Epithelial cell of esophagus (primary cell): ENCODE measurements at places on chromosomes 1 and 21.
A peak's percentile ranks its signal among the peaks of the same experiment; 100 is the strongest.

DNA sequence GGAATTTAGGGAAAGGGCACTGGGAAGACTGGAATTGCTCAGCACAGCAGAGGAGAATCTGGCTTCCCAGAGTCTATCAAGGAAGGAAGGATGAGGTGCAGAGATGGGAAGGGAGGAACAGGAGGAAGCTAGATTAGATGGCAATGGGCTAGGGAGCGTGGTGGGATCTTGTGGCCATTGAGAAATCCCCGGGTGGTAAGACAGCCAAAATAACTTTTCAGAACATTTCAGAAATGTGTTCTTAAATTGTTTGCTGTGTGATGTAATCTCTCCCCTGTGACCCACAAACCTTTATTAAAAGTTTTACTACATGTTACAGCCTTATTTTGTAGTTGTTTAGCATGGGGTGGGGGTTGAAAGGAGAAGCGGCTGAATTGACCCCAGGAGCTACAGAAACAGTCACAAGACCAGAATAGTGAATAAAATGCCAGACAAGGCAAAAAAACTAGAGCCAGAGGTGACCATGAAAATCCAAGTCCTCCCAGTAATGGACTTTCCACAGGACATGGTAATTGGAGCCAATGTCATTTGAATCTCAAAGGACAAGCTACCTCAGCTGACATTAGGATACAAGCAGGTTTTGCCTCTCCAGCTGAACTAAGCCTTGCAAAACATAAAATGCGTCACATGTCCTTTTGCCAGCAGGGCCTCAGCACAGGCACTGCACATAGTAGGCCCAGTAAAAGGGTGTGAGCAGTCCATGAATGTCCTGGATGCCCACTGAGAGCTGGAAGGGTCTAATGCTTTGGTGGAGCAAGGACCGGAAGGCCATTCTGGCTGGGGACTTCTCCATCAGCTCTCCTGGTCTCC is 980 bp upstream of the AHCYL1 start:
- DNase-seq, result no peak

- DNase-seq, result no peak
These were observed 144.7 kb upstream of the ADGRL4 start for GRCh38 chr1:79151006-79151796.

- no peak for DNase-seq
These were observed 18.6 kb downstream of the TMEM81 start for GRCh38 chr1:205065666-205066065.

DNA sequence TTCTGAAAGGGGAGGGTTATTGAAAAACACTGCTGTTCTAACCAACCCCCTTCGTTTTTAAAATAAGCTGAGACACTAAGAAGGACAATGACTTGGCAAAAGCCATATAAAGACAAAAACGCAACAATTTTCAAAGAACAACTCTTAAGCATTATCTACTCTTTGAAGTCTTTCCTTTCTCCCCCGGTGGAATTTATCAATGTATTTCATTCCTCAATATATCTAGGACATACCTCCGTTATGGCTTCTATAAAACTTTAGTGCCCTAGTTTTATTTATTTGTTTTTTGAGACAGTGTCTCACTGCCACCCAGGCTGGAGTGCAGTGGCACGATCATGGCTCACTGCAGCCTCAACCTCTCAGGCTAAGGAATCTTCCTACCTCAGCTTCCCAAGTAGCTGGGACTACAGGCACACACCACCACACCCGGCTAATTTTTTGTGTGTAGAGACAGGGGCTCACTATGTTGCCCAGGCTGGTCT is 3.2 kb downstream of the NRDC start:
- DNase-seq, result no peak

DNA sequence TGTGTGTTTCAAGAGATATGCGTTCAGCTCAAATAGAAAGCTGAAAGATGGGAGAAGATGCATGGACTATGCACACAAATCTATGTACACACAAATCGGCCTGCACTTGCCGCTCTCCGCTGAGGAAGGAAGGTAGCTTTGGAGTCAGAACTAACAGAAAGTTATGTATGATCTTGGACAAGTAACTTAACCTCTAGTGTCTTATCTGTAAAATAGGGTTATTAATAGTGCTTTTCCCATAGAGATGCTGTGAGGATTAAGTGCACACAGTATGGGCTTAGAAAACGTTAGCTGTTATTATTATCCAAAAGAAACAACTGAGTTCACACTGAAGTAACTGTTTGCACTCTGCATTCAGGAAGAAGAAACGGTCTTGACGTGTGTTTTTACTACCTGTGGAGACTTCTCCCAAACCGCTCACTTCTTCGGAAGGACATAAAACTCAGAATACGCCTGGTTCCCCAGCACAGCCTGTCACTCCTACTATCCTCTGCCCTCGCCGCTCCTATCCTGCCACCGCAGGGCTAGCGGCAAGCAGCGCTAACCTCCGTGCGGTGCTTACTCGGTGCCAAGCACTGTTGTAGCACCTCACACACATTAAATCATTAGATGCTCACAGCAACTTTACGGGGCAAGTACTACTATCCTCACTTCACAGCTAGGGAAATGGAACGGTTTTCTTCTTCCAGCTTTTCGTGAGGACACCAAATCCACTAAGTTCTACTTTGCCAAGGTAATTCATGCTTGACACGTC is 1.3 kb downstream of the TGFBR3 start:
- DNase-seq, result no peak

DNA sequence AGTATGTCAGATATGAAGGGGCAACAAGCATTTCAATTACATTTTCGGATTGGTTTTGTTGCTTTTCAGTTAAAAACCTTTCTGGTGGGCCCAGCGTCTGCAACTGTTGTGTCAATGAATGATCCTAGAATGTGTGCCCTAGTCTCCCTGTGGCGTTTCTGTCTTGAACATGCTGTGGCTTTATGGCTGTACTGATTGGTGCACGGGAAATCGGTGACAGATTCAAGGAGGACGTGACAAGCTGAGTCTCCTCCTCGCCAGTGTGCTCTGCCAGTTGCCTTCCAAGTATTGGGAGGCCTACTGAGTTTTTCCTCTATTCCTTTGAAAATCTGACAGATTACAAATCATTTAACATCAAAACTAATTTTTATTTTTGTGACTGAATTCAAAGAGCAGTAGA is 127.6 kb downstream of the ZP4 start:
- DNase-seq, result no peak

- DNase-seq, result no peak
These were observed 249.8 kb downstream of the NRIP1 start for GRCh38 chr21:14814991-14815390.

- DNase-seq, result peak; percentile 74
These were observed 59.9 kb upstream of the CACNA1E start for GRCh38 chr1:181423301-181423918.

GRCh38 chr1:1438531-1439381 is 3.3 kb downstream of the VWA1 start:
- DNase-seq, result no peak

DNA sequence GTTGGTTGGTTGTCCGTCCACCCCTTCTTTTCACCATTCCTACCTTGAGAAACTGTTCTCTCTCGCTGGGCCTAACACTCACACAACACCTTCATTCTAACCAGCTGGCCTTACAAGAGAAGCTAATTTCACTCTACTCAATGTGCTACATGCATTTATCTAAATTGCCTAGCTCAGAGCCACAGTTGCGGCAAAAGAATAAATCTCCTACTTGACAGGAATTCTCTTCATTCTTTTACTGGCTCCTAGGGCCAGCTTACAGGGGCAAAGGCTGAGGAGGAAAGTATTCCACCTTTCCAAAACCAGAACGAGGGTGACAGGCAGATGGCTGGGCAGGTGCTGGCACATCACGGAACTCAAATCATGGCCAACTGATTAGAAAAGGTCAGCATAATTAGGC is 6.5 kb downstream of the F3 start:
- DNase-seq, result peak; percentile 32
